ENCODE measurements at places on chromosomes 12 and 14. TPM values are rescaled to one million over a fixed set of nuclear protein-coding genes. Genes with fewer than 3 reads are reported as not detected.

- peak; percentile 65 for DNase-seq
These were observed 47.2 kb upstream of the PLEKHG3 start for GRCh38 chr14:64656986-64657385.

DNA sequence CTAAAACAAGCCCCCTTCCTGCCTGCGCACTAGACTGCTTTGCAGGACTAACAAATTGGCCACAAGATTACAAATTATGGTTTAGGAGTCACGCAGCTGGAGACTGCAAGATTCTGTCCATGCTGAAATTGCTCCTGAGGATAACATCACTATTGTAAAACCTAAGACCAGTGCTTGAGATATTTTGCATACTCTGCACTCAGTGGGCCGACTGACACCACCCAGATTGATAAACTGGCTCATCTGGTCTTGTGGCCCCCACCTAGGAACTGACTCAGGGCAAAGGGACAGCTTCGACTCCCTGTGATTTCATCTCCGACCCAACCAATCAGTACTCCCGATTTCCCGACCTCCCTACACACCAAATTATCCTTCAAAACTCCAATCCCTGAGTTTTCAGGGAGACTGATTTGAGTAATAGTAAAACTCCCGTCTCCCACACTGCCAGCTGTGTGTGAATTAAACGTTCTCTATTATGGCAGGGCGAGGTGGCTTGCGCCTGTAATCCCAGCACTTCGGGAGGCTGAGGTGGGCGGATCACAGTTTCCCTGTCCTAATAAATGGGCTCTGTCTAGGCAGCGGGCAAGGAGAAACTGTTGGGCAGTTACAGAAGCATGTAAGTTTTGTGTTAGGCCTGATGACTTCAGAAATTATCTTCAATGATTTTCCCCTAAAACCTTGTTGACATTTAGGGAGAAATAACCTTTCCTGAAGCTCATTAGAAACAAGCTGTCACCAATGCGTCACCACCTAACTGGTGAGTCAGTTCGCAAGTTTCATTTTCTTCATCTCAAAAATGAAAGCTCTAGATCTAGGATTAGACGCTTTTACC, 5.3 kb upstream of the UBC start:
- DNase-seq = no peak

GRCh38 chr14:34362641-34363251, 99.3 kb downstream of the SPTSSA start:
- DNase-seq = no peak

The KCNC2 gene
- total RNA-seq = not detected

DNA sequence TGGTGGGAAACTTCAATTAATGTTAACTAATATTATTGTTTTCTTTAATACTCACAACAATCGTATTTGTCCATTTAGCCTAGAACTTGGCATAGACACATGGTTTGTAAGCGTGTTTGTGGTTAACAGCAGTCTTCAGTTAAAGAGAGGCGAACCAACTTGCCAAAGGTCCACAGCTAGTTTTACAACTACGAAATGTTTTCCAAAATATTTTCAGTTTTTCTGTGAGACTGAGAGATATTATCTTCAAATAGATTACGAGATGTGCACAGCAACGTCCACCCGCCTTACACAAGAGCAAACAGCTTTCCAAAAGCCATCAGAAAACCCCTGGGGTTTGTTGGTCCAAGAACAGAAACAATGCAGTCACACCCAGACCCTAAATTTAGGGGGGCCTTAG, 58.6 kb upstream of the RASSF3 start:
- no peak for DNase-seq

DNA sequence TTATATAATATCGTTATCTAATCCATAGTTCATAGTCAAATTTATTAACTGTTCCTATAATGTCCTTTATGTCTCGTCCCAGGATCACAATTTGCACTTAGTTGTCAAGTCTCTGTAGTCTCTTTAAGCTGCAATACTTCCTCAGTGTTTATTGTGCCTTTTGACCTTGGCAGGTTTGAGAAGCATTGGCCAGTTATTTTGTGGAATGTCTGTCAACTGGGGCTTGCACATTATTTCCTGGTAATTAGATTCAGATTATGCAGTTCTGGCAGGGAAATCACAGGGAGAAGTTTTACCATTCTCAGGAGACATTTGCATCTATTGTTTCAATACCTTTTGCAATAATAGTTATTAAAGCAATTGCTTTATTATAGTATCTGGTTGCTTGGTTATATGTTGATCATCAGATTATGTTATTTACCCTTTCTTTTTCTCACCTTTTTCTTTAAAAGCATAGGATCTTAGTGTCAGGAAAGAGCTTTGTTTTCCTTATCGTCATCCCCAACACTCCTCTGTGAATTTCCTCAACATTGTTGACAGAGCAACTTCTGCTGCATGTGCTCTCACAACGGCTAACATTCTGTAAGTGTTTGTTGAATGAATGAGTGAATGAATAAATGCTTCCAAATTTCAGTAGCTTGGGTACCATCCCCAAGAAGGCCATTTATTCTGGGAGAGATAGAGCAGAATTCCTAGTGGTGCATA, 3.7 kb upstream of the ART4 start:
- DNase-seq = no peak

GRCh38 chr12:130526813-130527212, 189.1 kb downstream of the PIWIL1 start:
- no peak for DNase-seq
